ENCODE measurements at places on chromosomes 6 and 20.
A peak's percentile ranks its signal among the peaks of the same experiment; 100 is the strongest.

GRCh38 chr6:148235446-148235845, 107.2 kb upstream of the SASH1 start:
- no peak for DNase-seq

- no peak for DNase-seq
Measured at GRCh38 chr6:1611322-1611571, 1.5 kb downstream of the FOXC1 start.

DNA sequence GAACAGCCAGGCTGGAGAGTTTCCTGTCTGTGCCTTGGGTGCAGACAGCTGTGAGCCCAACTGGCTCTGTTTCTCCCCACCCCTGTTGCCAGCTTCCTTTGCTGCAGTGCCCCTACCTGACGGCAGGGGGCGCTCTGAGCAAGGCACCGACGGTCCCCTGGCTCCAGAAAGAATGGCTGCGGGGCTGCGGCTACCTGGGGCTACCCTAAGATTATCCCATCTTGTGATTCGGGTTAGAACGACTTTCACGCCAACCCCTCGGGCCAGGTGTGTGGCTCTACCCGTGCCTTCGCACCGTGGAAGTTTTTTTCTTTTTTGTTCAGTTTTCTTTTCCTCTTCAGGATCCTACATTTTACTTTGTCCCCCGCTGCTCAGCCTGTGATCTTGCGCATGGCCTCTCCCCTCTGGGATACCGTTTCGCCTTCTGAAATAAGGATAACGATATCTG, 33.4 kb upstream of the AAR2 start:
- DNase-seq, result peak; percentile 80

GRCh38 chr6:134146268-134147033, 94.0 kb upstream of the SLC2A12 start:
- no peak for DNase-seq

DNA sequence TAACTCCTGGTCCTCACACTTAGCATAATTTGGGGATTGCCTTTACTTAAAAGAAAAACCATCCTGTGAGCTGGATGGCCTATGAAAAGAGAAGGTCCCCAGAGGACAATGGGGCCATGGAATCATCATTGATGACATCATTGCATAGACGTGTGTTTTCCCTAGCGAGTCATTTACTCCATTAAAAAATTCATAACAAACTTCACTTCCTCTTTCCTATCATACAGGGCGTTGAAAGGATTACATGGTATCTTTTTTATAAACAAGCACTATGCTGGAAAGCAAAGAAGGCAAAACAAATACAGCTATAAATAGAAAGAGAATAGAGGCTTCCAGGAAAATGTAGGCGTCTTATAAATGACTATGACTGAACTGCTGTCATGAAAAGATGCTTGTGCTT, 11.3 kb upstream of the COL12A1 start:
- DNase-seq, result no peak

- DNase-seq, result no peak
Measured at GRCh38 chr6:122956376-122956775, 39.7 kb upstream of the CLVS2 start.

- no peak for DNase-seq
Measured at GRCh38 chr20:62614085-62614960, 28.0 kb upstream of the SLCO4A1 start.
